ENCODE measurements at places on chromosomes 11 and 22.

DNA sequence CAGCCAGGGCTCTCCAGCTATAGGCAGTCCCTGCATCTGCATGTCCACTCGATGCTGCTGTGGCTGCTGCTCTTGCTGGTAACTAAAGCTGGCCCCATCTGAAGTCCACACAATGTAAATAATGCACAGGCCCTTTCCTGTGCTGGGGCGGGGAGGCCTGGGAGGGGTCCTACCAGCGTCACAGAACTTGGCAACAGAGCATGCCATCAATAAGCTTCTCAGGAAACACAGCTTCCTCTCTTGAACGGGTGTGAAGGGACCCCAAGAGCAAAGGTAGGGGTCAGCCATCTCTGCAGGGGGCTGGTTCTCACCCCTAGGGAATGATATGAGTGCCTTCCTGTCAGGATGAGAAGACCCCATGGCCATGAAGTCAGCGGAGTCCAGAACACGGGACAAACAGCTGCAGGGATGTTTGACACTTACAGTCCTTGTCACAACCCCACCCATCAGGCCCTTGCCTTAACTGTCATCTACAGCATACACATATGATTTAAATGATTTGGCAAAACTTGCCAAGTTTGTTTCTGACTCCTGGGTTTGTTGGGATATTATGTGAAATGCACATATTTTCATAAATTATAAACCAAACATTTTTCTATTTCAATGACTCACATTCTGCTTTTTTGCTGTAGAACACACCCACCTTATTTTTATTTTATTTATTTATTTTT, 39.1 kb upstream of the LYVE1 start:
- no peak for DNase-seq

DNA sequence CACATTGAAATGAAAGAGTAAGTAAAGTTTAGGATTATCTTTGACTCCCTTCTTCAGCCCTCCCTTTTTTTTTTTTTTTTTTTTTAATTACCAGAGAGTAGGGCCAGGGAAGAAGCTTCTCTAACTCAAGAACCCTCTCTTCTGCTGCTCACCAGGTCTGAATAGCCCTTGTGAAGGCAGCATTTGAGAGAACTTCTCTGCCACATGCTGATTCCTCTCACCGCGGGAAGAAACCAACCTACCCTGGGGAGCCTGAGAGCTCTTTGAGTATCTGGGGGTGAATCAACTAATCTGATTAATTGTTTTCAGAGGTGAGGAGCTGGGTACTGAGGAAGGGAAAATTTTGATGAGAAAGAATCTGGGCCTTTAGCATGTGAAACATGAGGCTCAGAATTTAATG, 434.5 kb upstream of the CCDC90B start:
- DNase-seq = no peak

- no peak for DNase-seq
Observed at GRCh38 chr11:575313-575995, 816 bp upstream of the PHRF1 start.

GRCh38 chr22:24164243-24164642, 17.0 kb upstream of the SUSD2 start:
- DNase-seq = no peak

DNA sequence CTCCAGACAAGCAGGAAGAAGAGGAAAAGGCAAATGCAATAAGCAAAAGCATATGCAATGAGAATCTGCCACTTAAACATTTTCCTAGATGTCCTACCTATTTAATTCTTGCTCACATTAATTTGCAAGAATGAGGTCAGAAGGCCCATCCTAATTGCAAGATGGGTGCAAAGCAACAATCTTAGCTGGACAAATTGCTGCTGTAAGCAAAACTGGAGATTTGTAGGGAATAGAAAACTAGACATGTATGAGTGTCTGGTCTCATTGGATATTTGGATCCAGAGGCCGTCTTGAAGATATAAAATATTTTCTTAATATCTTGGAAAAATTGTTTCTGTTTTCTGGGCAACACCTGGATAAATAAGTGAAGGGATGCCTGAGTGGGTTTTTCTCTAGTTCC, 150.1 kb upstream of the PGR start:
- no peak for DNase-seq

DNA sequence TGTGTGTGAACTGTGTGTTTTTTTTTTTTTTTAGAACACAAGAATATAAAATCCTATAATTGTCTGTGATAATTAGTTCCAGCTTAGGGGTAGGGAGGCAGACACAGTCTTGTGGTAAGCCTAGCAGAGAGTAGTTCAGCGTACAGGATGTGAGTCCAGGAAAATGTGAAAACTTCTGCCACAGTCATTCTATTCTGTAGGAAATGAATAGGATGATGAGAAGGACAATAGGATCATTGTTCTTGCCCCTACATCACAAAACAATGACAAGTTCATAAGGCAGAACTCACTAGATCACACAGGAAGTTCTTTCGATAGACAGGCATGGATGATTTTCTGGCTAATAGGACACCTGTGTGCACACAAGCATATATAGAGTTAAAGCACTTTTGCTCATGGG, 132.2 kb downstream of the NAV2 start:
- DNase-seq = no peak

GRCh38 chr11:61828629-61829407, 718 bp downstream of the FADS2 start:
- DNase-seq = no peak

DNA sequence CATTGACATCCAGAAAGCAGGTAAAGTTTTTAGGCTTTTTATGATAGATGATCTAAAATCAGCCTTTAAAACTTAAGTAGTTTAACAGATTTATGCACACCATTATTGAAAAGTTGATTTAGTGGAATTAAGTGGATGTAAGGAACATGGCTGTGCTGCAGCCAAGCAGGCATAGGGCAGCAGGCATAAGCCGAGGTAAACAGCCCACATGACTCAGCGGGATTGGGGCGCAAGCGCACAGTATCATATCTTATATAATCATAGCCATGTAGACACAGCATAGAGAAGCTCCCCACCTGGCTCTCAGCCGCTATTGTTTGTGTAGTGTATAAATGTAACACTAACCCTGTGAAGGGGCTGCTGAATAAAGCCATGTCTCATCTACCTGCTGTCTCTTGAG, 157.5 kb downstream of the WNT11 start:
- no peak for DNase-seq

GRCh38 chr11:95993438-95994298, 69.8 kb upstream of the MTMR2 start:
- no peak for DNase-seq

- DNase-seq = no peak
Observed at GRCh38 chr11:106322106-106322505, 244.6 kb downstream of the AASDHPPT start.

GRCh38 chr22:46578824-46579561, 41.2 kb upstream of the GRAMD4 start:
- DNase-seq = no peak

DNA sequence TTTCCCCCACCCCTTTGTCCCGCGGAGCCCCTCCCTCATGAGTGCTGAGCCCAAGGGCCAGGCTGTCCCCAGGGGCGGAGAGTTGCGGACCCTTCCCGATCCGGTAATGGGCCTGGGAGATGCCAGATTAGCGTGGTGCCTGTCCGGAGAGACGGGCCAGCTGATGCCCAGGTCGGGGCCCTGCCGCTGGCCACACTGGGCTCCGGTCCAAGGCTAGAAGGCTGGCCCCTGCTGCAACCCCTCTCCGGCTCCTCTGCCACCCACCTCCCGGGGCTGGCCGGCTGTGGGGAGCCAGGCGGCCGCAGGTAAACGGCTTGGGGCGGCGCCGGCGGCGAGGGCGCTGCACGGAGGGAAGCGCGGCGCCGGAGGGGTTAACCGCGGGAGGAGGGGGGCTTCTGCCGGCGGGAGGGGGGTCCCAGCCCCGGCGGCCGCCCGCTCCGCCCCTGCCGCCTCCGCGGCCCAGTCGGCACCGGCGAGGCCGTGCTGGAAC, at the start of gene KCNK4:
Gene KCNK4, plus strand, starts transcription at position 41 of the 490 bp plus-strand sequence. CDS start 1,717 bp downstream, outside the sequence.
- no peak for DNase-seq

- no peak for DNase-seq
Observed at GRCh38 chr11:125933030-125933813, 12.6 kb upstream of the VSIG10L2 start.

DNA sequence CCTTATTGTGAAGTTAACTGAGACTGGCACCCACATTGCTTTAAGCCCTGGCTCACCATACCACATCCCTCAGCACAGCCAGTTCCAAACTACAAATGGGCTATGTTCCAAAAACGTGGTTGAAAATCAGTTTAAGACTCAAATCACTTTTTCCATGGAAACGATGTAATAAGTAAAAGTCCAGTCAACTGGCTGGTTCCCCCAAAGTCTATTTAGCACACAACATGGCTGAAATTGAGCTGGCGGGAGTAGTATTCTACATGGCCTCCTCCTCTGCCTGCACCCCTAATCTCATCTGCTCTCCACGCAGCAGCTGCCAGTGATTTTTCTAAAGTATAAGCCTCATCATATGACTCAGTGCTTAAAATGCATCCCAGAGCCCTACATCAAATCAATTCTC, 40.9 kb upstream of the BIRC3 start:
- DNase-seq = no peak

DNA sequence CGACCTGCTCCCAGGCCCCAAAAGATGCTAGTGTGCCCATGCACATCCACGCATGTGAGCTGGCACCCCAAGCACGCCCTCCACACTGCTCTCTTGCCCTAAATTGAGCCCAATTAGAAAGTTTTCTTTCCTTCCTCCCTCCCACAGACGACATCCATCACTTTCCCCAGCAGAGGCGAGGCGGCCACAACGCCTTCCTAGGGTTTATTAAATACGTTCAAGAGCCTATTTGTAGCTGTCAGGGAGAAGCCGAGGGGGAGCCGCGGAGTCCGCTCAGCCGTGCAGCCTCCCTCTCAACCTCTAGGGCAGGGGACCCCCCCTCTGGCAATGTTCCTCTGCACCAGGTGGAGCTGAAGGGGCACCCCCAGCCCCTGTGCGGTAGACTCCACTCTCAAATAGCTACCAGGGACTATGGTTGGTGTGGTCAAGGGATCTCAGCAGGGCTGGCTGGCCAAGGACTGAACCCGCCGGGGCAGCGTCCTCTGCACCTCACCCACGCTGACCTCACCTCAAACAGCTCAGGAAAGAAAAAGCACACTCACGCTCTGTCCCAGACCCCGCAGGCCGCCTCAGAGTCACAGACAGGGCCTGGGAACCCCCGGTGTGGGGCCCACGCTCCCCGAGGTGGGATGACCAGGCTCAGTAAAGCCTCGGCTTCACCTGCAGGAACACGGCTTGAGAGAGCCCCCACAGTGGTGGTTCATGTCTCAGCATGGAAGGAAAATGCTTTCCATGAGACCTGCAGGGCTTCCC, 152.4 kb downstream of the DSCAML1 start:
- DNase-seq = no peak

DNA sequence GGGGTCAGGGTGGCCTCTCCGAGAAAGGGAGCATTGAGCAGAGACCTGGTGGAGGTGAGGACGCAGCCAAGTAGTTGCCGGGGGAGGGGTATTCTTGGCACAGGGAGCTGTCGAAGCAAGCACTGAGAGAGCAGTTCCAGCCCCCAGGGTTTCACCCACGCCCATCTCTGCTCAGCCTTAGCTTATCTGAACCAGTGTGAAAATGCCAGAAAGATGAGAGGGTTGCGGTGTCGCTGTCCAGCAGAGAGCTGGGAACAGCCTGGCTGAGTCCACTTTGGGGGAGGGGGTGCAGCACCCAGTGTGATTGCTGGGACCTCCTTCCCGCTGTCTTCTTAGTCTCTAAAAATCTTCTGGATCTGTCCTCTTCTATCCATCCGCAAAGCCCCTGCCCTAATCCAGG, 123.3 kb upstream of the TBCEL start:
- DNase-seq = no peak

- no peak for DNase-seq
Observed at GRCh38 chr22:24186892-24187670, 5.8 kb downstream of the SUSD2 start.

DNA sequence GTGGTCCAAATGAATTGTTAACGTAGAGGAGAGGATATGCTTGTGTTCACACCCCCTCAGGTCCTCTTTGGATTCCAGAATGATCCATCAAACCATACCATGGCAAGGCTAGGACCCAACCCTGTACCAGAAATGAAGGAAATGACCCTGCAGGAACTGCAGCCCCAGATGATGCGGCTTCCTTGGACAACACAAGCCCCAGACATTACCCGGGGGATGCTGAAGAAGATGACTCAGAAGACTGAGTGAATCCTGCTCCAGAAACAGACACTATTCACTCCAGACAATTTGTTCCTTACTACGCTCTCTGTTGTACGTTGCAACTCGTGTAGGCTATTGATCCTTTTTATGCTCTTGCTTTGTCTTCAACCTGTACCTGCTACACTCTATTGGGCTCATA, 15.2 kb upstream of the MTMR2 start:
- no peak for DNase-seq

- DNase-seq = peak; percentile 85
Observed at GRCh38 chr22:41951898-41952474, at the start of gene SMIM45. Gene SMIM45, plus strand, starts transcription at chr22:41952150.

- no peak for DNase-seq
Observed at GRCh38 chr11:67561971-67562619, 21.5 kb upstream of the GSTP1 start.

DNA sequence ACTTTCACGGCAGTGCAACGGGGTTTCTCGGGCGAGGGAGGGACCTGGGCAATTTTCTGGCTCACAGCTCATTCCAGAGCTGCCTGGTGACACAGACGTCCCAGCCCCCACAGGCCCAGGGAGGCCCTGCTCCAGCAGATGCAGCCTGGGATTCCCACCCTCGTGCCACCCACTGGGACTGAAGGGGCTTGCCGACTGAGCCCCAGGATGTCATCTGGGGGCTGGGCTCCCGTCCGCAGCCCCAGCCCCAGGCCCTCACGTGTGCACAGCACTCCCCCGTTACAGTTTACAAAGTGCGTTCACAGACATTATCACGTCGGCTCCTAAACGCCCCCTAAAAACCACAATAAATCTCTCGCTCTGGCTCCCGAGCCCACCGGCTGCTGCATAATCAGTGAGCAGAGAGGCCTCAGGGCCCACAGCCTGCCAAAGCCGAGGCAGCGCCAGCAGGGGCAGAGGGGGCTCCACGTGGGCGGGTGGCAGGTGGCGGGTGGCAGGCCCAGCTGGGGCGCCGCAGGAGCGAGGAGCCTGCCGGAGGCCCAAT, 76.9 kb upstream of the TCF20 start:
- no peak for DNase-seq

DNA sequence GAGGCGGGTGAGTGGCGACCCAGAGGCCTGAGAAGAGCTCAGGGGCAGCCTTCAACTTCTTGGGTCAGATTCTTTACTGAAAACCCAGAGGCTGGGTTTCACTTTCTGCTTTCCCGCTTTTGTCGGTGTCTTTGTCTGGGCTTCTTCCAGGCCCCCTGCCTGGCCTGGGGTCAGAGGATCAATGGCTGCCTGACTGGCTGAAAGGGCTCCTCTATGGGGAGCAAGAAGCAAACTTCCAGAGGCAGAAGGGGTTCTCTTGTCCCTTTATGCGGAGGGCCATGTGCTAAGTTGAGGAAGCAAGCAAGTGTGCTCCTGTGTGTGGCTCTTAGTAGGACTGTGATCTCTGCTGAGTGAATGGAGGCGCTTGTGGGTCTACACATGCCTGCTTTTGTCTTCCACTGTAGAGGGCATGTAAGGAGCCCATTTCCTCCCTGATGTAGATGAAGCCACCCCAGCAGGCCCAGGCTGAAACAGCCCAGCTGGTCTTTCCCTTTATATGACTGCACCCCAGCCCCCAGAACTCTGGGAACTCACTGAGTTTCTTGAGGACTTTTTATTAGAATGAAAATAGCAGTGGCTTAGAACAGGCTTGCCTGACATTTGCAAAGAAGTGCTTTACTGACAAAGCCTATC, 1.0 kb upstream of the PKNOX2 start:
- DNase-seq = no peak
